Gastroesophageal sphincter (tissue), 4 donors: ENCODE measurements at places on chromosomes 2 and 18. TPM values are rescaled to one million over a fixed set of nuclear protein-coding genes. Genes with fewer than 3 reads are reported as not detected.

DNA sequence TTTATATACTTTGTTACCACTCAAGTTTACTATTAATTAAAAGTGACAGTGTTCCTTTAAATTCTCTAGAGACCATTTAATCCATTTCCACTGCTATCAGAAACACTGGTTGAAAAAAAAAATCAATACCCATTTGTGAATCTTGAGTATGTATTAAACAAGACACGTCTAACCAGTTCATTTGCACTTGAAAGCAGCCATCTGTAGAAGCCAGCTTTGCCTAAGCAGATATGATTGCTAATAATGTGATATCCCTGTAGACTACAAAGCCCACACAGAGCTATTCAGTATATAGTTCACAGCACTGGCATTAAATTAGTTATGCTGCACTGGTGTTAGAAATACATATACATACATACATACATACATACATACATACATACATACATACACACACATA is 111.8 kb upstream of the SP3 start:
- no peak for ATAC-seq

DNA sequence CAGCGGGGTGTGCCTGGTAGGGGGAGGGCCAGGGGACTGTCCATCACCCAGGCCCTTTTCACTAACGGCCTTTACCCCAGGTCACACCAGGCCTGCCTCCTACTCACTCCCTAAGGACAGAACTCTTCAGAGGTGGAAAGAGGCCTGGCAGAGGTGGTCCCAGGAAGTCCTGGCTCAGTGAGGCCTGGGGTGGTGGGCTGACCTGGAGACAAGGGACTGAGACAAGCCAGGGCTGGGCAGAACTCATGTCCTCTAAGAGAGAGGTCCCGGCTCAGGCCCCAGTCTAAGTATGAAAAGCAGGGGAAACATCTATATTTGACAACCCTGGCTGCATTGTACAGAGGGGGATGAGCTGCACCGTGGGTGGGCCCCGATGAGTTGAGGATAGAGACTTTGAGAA is 65.9 kb upstream of the TEX51 start:
- ATAC-seq = no peak

DNA sequence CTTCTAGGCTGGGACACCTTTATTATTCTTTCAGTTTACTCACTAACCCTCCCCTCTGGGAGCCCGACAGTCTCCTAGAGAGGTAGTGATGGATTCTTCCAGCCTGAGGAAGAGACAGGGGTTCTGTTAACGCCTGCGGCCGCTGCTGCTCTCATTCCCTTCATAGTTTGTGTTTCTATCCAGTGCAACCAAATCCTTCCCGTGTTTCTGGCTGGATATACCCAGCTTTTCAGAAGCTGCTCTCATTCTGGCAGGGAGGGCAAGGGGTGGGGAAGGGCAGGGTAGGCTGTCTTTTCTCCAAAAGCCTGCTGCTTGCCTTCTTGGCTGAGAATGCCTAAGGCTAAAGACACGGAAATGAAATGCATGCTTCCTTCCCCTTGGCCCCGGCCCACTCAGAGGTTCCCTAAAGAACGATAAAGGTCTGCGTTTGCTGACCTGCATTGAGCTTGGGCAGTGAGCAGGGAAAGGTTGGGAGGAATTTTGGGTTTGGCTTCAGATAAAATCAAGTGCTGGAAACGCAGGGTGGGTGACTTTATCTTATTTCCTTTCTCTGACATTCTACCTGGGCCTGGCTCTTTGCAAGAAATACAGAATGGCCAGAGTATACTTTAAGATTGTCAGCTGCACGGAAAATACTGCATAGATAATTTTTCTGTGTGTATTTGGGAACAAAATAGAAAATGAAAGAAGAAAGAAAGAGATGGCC is 390.9 kb downstream of the NBAS start:
- ATAC-seq = no peak

The DAW1 gene
- not detected for total RNA-seq
